Hematopoietic multipotent progenitor cell treated with erythropoietin and hydrocortisone succinate and interleukin-3 and kit ligand, for 17 days (in vitro differentiated cells): ENCODE measurements at places on chromosomes 16 and 17.

DNA sequence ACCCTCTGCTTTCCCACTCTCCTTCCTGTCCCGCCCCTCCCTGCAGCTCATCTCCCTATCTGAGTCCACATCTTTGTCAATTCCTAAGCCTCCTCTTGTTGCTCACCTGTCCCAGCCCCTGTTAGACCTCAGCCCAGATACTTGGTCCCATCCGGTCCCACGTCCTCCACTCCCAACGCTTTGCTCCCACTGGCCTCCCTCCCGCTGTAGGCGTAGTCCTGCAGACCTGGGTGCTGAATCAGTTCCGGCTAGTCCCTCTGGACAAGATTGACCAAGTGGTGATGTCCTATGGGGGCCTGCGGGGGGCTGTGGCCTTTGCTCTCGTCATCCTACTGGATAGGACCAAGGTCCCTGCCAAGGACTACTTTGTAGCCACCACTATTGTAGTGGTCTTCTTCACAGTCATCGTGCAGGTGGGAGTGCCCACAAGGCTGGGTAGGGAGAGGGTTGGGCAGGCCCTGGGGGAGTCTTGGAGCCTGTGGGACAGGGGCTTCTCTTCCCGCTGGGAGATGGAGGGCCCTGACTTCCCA, 8.0 kb downstream of the SLC9A5 start:
- no peak for DNase-seq

DNA sequence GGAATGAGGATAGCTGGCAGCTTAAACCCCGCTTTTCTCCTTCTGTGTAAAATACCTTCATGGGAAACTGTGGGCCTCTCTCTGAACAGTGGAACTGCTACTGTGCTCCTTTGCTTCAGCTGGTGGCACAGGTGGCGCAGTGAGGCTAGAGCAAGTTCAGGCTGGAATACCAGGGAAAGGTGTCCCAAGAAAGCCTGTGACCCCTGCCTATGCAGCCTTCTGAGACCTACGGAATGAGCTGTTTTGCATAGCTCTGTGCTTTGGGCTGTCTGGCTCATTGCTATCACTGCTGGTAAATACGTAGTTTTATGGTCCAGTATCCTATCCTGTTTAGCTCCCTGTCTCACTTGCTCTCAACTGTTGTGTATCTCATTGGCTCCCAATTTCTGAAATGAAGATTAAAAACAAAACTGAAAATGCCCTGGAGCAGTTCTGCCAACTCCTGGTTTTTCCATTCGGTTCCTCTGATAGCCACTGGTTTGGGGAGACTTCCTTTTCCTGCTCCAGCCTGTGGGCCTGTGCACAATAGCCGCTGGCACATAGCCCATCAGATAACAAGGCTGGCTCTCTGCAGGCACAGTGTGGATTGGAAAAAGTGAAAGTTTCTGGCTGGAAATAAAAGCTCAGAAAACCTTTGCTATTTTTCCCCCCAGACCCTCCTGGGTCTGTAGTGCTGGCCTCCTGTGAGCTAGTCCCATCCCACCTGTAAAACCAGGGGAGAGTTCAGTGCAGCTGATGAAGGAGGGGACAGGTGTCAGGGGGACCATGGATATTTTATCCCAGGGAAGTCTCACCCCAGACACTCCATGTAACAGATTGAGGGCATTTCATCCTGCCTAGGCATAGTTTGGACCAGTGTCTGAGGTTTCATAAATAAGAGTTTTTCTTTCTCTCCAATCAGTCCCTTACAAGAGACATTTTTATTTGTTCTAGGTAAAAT, 24.0 kb downstream of the LIMD2 start:
- peak; percentile 58 for DNase-seq

- no peak for DNase-seq
These were observed 14.8 kb upstream of the PRPSAP1 start for GRCh38 chr17:76368545-76368944.

GRCh38 chr17:19411631-19412030, 599 bp downstream of the RNF112 start:
- no peak for DNase-seq
